ENCODE measurements at places on chromosomes 3 and 15. TPM values are rescaled to one million over a fixed set of nuclear protein-coding genes. Genes with fewer than 3 reads are reported as not detected.

TUSC7 gene
- not detected for total RNA-seq

DNA sequence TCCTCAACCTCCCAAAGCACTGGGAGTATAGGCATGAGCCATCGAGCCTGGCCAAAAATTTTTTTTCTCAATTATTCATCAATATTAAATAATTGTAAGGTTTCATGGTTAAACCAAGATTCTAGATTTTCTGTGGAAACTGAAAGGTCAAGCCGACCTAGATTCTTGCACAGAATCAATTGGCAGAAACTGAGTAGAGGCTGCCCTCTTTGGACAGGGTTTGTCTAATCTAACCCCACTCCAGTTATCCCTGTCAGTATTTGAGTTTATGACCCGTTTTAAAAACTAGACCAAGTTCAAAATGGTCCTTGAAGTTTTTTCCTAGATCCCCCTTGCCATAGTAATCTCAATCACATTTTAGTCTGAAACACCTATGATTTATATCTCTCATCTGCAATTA lies 8.6 kb upstream of the ADAM10 start:
- DNase-seq: no peak

DNA sequence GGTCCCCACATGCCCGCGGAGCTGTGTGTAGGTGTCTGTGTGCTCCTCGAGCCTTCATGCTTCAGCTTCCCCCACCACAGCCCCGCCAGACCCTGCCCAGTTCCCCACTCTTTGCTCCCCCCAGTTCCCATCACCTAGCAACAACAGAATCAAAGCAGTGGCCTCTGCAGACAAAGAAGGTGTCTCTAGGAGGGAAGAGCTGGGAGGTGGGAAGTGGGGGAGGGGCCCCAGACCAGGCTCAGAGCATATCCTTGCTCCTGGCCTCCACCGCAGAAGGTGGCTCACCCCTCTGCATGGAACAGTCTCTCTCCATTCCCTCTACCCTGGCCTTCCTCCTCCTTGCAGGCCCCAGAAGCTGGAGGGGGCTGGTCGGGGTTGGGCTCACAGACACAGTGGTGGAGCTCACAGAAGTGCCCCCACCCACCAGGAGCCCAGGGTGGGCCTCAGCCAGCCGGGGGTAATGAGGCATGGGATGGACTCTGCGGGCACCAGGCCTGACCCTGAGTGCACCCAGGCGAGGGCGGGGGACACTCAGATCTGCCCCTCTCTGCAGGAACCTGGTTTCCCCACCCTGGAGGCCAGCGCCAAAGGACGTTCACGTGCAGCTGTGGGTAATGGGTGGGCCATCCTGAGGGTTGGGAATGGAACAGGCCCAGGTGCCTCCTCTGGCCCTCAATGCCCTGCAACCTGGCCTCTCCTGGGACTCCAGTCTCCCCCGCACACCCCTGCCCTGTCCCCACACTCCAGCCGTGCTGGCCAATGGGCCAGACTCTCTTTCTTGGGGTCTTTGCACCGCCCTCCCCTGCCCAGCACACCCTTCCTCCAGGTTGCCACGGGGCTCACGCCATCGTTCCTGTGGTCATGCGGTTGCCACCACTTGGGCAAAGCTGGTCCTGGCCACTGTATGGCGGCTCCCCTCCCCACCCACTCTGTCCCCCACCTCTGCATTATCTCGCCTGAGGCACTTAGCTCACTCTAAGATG lies 53.4 kb downstream of the TPRA1 start:
- no peak for DNase-seq

DNA sequence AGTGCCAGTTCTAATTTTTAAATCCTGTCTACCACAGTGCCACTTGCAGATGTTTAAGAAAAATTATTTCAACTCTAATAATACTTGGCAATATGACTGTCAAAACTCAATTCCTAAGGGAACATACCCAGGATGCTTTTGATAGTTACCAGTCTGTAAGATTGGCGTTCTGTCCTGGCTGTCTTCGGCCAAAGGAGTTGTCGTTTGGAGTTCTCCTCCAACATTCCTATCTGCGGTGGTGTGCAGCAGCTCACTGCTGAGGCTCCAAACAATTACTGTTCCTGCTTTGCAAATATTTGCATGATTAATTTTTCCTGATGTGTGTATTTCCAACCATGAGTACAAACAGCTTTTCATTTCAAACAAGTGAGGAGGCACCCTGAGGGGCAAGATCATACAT lies 330.8 kb upstream of the DPH6 start:
- no peak for DNase-seq

DNA sequence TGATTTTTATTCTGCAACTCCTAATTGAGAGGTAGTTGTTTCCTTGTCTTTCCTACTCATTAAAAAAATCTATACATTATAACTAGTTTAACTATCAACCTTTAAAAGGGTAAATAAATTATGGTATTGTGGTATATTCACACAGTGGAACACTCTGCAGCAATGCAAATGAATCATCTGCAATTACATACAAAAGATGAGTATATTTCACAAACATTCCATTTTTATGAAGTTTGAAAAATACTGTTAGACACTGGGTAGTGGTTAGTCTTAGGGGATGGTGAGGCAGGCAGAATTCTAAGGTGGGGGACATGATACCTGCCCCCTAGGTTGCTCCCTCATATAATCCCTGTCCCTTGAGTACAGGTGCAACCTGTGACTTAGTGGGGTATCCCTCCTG lies 44.0 kb upstream of the MAGI1 start:
- DNase-seq: no peak

All from progenitor cell of endocrine pancreas (in vitro differentiated cells).